ENCODE measurements at places on chromosomes 16 and 17.

DNA sequence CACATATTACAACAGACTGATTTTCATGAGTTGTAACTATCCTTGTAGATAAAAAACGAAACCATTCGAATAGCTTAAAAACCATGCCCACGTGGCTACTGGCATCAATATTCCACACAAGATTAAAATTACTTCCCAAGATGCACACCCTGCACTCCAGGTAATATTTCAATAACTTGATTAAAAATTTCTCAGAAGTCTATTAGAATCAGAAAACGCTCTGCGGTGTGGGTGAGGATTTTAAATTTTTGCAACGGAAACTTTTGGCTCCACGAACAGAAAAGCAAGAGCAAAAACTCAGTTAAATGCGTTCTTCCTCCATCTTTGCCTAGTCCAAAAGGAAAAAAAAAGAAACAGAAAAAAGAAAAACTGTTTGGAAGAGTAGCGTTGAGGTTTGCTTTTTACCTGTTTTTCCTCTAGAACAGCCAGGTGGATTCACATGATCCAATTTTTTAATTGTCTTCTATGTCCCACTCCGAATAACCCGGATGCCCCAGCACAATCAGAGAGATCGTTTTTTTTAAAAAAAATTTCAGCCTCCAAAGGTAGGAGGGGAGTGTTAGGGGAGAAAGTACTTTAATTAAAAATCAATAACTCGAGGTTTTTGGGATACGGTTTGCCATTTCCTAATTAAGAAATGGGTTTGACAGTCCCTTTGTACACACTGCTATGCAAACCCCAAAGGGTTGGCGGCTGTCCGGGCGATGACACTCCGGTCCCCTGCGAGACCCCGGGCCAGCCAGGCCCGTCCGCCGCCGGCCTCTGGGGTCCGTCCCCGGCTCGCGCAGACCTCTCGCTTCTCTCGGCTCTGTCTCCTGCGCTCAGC lies 708 bp upstream of the NFAT5 start:
- DNase-seq: peak; percentile 4

DNA sequence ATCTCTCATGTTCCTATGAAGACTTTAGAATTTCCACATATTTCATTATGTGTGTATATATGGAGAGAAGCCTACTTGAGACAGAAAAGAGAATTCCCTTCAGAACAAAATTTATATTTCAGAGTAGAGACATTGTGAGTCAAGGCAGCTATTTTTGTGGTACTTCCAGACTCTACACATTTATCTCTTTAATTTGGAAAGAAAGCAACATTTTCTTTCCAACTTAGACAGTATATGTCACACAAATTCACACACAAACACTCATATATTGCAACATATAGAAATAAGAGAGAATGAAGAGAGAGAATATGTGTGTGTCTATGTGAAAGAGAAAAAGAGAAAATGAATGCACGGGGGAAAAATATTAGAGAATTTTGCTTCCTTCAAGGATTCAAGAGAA lies 158.8 kb downstream of the CDH8 start:
- no peak for DNase-seq

GRCh38 chr17:50676065-50676975 lies 31.4 kb downstream of the ANKRD40 start:
- DNase-seq: no peak

DNA sequence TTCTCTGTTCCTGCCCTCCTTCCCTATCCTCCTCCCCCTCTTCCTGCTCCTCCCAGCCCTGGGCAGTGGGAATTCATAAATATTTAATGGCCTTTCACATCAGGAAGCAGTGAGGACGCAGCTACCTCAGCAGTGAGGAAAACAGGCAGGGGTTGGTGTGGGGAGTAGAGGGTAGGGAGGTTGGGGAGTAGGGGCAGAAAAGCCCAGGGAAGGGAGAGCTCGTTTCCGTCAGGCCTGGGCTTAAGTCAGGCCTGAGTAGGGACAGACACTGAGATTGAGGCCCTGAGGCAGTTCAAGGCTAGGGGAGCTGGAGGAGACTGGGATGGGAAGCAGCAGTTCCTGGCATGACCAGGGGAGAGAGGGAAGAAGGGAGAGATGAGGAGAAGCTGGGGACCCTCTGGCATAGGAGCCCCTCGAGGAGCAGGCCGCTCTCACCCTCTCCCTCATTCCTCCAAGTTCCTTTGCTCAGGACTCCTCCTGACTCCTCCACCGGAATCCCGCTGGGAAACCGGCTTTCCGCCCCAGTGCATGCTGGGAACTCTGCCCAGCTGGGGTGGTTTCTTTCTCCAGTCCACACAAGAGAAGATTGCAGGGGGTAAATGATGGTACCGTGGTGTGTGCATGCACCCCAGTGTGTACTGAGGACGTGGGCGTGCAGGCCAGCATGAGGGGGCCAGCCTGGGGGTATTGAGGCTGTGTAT lies 6.2 kb downstream of the SAMD14 start:
- DNase-seq: no peak

DNA sequence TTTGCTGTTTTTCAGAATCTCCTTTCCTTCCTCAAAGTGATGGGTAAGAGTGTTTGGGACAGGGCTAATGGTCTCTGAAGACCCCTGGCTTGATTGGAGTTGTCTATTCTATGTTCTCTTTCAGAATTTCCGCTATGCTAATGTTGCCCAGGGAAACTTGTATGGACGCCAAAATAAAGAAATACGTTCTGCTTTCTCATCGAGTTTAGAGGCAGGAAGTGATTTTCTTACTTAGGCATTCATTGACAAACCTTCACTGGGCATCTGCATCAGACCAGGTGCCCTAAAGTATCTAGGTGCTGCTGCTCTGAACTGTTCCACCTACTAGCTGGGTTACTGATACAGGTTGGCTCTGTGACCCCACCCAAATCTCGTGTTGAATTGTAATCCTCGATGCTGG lies 787.9 kb upstream of the EEF2KMT start:
- DNase-seq: no peak

- no peak for DNase-seq
Observed at GRCh38 chr16:57608462-57609113, 19.8 kb upstream of the ADGRG1 start.

DNA sequence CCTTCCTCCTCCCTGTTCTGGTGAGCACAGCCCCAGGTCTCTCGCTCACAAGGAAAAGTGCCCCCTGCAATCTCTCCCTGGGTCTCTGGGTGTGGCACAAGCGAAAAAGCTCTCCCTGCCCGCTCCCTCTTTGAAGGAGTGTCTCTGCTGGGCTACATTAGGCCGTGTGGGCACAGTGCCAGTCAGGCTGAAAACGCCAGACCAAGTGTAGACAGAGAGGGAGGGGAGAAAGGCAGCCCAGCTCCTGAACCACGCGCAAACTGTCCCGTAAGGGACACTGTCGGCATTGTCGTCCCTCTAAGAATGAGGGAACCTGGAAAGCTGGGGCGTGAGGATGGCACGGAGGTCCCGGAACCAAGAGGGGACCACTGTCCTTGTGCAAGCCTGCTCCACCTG lies 3.9 kb downstream of the SMIM5 start:
- DNase-seq: no peak

GRCh38 chr16:57324749-57325148 lies 33.8 kb upstream of the CCL22 start:
- no peak for DNase-seq

GRCh38 chr17:30186761-30187160 lies 48.7 kb downstream of the SLC6A4 start:
- no peak for DNase-seq

DNA sequence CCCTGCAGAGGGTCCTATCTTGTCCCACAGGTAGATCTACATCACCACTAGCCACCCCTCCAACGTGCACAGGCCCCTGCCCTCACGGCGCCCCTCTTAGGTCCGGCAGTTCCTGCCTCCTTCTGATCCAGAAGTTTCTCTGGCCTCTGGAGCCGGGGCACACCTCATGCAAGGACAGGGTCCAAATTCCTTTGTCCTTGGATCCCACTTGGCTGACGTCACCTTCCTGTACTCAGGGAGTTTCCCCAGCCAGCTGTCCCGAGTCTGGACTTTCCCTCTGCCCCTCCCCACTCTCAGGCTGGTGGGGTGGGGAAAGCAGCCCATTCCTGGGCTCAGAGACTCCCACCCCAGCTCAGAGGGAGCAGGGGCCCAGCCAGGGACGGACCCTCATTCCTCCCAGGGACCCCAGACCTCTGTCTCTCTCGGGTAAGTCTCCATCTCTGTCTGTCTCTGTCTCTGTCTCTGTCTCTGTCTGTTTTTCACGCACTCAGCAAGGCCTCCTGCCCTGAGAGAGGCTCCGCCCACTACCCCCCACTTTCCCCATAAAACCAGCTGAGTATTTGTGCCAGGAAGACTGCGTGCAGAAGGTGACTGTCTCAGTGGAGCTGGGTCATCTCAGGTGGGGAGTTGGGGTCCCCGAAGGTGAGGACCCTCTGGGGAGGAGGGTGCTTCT lies at the start of gene IL32:
IL32 (plus strand) TSS at position 572 of the 673 bp plus-strand sequence. CDS start 172 bp downstream, outside the sequence.
- DNase-seq: peak; percentile 71

GRCh38 chr17:53979991-53980390 lies 157.3 kb downstream of the KIF2B start:
- DNase-seq: no peak

- no peak for DNase-seq
Observed at GRCh38 chr16:73480381-73480780, 432.5 kb upstream of the ZFHX3 start.

GRCh38 chr17:78127239-78127887 lies 1.2 kb downstream of the TMC6 start:
- no peak for DNase-seq

DNA sequence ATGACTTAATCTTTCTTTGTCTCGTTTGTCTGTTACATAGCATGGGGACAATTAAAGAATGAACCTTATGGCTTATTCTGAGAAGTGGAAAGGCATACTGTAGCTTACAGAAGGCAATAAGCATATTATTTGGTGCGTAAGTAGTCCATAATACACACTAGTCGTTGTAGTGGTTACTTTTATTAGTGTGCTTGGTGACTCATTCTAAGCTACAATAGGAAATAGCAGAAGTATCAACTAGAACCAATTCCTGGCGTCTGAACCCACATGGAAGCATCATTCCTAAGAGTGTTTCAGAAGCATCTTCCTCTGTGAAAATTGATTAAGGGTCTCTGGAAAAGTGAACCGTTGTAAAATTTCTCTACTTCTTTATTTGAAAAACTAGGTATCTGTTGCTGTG lies 777.8 kb upstream of the EEF2KMT start:
- no peak for DNase-seq

GRCh38 chr17:41800601-41801373 lies 11.0 kb downstream of the P3H4 start:
- no peak for DNase-seq

GRCh38 chr16:64903770-64904169 lies 218.1 kb downstream of the CDH11 start:
- no peak for DNase-seq

GRCh38 chr16:4803401-4803844 lies 990 bp upstream of the ROGDI start:
- DNase-seq: no peak

DNA sequence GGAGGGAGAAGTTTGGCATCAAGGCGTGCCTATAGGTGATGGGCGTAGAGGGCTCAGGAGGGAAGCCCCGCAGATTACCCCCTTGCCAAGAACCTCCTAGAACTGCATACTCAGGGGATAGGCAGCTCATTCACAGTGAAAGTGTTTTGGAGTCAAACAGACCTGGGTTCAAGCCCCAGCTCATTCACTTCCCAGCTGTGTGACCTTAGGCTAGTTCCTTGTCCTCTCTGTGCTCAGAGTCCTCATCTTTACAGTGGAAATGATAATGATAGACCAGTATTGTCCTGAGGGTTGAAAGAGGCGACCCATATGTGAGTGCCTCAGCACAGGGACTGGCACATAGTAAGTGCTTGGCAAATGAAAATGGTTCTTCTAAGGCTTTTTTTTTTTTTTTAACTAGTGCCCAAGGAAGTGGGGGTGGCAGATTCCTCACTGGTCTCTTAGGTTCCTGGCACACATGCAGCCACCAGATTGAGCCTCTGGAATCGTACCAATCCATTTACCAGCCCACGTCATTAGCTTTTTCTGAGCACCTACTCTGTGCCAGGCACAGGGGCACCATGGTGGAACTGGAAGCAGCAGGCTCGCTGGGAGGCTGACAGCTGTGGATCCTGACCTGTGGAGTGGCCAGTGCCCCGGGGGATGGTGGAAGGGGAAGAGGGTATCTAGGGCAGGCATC lies 75.8 kb downstream of the SREBF1 start:
- no peak for DNase-seq

DNA sequence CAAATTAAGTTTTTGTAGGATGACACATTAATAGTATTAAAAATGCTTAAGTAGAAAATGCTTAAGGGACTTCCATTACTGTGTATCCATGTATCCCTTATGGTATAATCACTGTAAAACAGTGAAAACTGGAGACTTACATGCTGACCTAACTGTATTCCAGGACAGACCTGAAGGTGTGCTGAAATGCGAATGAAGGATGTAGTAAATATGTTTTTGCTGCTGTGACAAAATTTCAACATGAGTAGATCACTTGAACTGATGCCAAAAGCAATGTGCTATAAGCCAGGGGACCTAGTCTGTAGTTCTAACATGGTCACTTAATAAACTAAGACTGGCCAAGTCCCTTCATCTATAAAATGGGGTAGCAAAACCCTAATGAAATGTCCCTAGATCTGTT lies 142.0 kb upstream of the CORO6 start:
- no peak for DNase-seq

DNA sequence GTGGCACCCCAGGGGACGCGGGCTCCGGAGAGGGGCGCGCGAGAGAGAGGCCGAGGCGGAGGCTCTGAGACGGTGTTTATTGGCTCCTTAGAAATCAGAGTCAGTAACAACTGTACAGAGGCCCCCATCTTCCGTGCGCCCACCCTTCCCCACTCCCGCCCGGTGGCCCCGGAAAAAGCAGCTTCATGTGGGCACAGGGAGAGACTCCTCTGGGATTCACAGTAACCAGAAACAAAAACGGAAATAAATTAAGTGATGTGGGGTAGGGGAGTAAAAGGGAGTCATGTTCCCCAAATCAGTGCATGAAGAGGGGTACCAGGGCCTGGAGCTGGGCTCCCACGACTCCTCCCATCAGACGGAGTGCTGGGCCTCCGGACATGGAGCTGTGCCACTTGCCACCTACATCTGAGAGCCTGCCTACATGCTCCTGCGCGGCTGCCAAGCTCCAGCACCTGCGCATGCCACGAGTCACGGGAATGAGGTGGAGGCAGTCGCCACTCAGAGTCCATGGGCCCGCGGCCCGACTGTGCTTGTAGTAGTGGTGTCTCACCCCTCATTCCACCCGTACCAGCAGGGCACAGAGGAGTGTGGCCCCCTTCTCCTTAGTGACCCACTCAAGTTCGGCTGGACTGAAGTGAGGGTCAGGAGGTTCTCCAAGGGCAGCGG lies 543 bp upstream of the GPS2 start:
- no peak for DNase-seq

- DNase-seq: no peak
Observed at GRCh38 chr17:68851890-68852289, 103.3 kb downstream of the ABCA8 start.

GRCh38 chr16:2854700-2855309 lies 3.2 kb downstream of the PRSS22 start:
- no peak for DNase-seq
